Stimulated activated CD4-positive, alpha-beta T cell treated with anti-CD3 and anti-CD28 coated beads, Interleukin-15, amount 100 ng/mL, for 24 hours (primary cell): ENCODE measurements at places on chromosomes 1 and 21.
A peak's percentile ranks its signal among the peaks of the same experiment; 100 is the strongest.

- DNase-seq = no peak
These were observed 54.6 kb downstream of the TOMM20 start for GRCh38 chr1:235073968-235074522.

GRCh38 chr1:67110352-67110751, 24.4 kb downstream of the C1orf141 start:
- no peak for DNase-seq

GRCh38 chr1:198776602-198777029, 137.8 kb downstream of the PTPRC start:
- DNase-seq = no peak

DNA sequence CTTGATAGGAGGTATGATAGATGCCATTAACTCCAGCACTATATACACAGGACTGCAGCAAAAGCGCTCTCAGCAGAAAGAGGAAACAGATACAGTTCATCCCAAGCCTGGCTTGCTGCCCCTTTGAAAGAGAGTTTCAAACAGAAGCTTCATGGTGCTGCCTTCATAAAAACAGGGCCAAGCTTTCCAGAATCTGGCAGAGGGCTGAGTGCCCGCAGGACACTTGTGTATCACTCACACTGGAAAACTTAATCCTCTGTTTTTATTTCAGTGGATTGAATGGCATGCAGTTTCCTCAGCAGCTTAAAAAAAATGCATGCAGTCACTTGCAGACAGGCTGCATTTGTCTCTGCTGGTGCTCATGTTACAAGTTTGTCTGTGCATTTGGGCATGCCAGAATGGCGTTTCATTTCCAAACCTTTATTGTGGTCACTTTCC, 40.4 kb downstream of the KCNJ15 start:
- no peak for DNase-seq

GRCh38 chr1:165828103-165828668, 772 bp downstream of the UCK2 start:
- peak; percentile 73 for DNase-seq

GRCh38 chr1:56569661-56570060, 9.7 kb downstream of the PLPP3 start:
- DNase-seq = no peak

DNA sequence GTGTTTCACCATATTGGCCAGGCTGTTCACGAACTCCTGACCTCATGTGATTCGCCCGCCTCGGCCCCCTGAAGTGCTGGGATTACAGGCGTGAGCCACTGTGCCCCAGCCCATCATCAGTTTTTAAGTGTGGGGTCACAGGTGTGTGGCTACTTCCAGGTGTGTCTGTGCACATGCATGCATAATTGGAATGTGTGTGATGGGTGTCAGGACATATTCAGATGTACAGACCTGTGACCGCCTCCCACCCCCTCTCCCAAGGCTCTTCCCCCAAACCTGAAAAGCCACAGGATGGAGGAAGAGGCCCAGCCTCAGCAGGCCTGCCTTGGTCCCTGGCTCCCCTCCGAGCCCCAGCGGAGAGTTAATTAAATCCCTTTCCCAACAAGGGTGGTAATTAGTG, 37.3 kb upstream of the CSF3R start:
- DNase-seq = no peak

GRCh38 chr1:39685071-39685470, 6.2 kb downstream of the HPCAL4 start:
- no peak for DNase-seq

- DNase-seq = no peak
These were observed 144.7 kb upstream of the EDN2 start for GRCh38 chr1:41629141-41629540.

GRCh38 chr1:54276617-54277450, 76.9 kb downstream of the MRPL37 start:
- DNase-seq = no peak
